Fibroblast of skin of abdomen (primary cell): ENCODE measurements at places on chromosomes 6 and 20.

- no peak for DNase-seq
These were observed 597 bp downstream of the ADA start for GRCh38 chr20:44650771-44651433.

GRCh38 chr6:151058021-151058733, 181.6 kb upstream of the AKAP12 start:
- peak; percentile 44 for DNase-seq

- peak; percentile 49 for DNase-seq
These were observed 1166.8 kb upstream of the CITED2 start for GRCh38 chr6:140541288-140541687.

GRCh38 chr6:148973538-148974208, 226.8 kb downstream of the UST start:
- DNase-seq: peak; percentile 50

GRCh38 chr6:75524322-75524972, 30.8 kb upstream of the FILIP1 start:
- peak; percentile 86 for DNase-seq

DNA sequence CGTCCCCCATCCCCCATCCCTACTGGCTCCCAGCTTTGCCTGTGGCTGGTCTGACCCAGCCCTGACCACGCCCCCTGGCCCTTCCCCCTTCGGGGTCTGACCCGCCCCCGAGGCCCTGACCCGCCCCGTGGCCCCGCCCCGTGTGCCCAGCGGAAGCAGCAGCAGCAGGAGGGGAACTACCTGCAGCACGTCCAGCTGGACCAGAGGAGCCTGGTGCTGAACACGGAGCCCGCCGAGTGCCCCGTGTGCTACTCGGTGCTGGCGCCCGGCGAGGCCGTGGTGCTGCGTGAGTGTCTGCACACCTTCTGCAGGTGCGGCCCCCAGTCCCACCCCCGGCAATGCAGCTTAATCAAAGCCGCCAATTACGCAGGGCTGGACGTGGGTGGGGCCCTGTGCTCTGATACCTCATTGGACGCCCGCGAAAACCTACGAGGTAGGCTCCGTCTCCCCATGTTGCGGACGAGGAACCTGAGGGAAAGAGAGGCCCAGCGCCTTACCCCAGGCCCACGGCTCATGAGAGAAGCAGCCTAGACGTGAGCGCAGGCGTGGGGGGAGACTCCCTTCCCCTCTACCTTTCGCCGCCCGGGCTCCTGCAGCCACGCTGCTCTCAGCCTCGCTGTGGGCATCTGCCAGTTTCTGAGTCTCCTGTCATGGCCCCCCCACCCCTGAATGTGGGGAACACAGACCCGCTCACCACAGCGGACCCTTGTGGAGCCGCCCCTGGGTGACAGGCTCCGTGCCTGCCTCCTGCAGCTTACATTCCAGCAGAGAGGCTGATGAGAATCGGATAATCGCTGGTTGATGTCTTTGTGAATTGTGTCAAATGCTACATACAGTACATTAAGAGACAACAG, 12.8 kb downstream of the RBCK1 start:
- DNase-seq: no peak

GRCh38 chr20:64216036-64216435, 39.5 kb upstream of the PCMTD2 start:
- DNase-seq: no peak
